ENCODE measurements at places on chromosomes 2 and 18.

- no peak for DNase-seq
Observed at GRCh38 chr2:56117764-56118163, 66.0 kb upstream of the CCDC85A start.

DNA sequence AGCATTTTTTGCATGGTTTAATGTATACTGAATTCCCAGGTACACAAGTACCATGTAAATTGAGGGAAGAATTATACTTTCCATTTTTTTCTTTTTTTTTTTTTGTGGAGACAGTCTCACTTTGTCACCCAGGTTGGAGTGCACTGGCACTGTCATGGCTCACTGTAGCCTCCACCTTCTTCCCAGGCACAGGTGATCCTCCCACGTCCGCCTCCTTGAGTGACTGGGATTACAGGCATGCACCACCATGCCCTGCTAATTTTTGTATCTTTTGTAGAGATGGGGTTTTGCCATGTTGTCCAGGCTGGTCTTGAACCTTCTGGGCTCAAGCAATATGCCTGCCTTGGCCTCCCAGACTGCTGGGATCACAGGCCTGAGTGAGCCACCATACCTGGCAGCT, 3.8 kb downstream of the HSPE1 start:
- no peak for DNase-seq

GRCh38 chr18:32086881-32087280, 4.8 kb upstream of the RNF138 start:
- DNase-seq = no peak

- peak; percentile 10 for DNase-seq
Observed at GRCh38 chr2:126220331-126220730, 435.6 kb upstream of the GYPC start.

All from kidney epithelial cell (primary cell).